ENCODE measurements at places on chromosomes 4 and X.

- DNase-seq: no peak
Measured at GRCh38 chrX:643241-643595, 12.6 kb downstream of the SHOX start.

GRCh38 chr4:143369552-143369951 lies 32.9 kb downstream of the GAB1 start:
- no peak for DNase-seq

- no peak for DNase-seq
Measured at GRCh38 chr4:150368667-150369066, 213.3 kb upstream of the MAB21L2 start.

GRCh38 chrX:20260885-20261284 lies 5.8 kb downstream of the RPS6KA3 start:
- DNase-seq: no peak

- DNase-seq: no peak
Measured at GRCh38 chrX:16559206-16559619, 90.7 kb upstream of the S100G start.

DNA sequence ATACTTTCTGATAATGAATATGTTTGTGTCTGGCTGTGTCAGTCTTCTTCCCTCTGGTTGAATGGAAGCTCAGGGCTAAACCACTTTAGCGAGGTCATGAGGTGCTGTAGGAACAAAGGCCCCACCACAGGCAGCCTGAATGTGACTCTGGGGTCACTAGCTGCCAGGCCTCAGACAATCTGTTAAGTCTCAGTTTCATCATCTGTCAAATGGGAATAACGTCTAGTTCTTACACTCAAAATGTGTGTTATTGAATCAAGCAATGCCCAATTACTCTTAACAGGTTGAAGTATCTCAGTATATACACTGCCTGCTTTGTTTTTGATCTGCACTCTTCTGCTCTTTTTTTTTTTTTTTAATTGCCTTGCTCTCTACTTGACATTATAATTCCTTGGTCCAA lies 148.6 kb downstream of the STK32B start:
- no peak for DNase-seq

DNA sequence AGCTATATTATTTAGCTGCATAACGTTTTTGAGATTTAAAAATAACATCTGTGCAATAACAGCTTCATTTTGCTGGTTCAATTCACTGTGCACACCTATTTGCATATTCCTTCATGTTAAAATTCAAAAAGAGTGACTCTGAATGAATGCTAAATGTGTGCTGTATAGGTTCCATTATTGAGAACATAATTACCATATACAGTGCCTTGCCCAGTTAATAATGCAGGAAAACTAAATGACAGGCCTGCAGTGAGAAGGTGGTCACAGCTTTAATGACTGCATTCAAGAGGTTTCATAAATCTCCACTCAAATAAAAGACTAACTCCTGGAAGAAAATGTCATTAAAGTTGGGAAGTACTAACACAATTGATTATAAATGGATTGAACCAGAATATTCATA lies 1183.2 kb upstream of the ADGRL3 start:
- no peak for DNase-seq

- no peak for DNase-seq
Measured at GRCh38 chrX:37989304-37989703, 17.0 kb upstream of the SYTL5 start.

- no peak for DNase-seq
Measured at GRCh38 chr4:139767168-139767567, 101.5 kb downstream of the MGST2 start.

GRCh38 chr4:25448379-25449109 lies 71.5 kb downstream of the ANAPC4 start:
- DNase-seq: no peak

DNA sequence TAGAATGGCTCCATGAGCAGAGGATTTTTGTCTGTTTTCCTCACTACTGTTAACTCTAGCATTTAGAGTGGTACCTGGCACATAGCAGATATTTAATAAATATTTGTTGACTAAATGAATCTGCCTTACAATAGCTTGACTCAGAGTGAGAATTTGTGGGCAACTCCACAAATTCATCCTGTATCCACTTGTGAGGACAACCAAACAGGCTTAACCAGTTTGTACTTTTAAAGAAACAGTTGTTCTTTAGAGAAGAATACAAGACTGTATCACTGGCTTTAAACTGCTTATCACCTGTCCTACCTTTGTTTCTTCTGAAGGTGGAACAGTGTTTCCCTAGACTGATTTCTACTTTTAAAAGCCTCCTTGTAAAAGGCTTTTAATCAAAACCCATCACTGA lies 141.3 kb upstream of the SH3RF1 start:
- no peak for DNase-seq

- DNase-seq: no peak
Measured at GRCh38 chr4:146004730-146005129, 66.1 kb upstream of the ZNF827 start.

- peak; percentile 44 for DNase-seq
Measured at GRCh38 chrX:48957477-48957826, at the start of gene OTUD5. Gene OTUD5, minus strand, starts transcription at chrX:48957607. Its CDS starts 37 bp downstream, at chrX:48957570.

DNA sequence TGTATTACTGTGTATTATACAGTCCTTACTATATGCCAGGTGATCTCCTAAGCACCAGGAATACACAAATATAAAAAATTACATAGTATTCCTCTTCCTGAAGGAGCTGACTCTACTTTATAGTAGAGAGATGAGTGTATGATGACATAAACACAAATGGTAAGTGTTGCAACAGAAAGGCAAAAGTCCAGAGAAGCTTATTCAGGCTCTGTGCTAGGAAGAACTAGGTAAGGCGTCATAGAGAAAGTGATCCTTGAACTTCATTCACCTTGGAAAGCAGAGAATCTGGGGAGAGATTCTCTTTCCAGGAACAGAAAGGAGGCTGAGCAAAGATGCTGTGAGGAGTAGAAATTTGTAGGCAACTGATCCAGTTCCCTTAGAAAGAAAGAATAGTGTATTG lies 115.0 kb upstream of the KCNIP4 start:
- DNase-seq: no peak

DNA sequence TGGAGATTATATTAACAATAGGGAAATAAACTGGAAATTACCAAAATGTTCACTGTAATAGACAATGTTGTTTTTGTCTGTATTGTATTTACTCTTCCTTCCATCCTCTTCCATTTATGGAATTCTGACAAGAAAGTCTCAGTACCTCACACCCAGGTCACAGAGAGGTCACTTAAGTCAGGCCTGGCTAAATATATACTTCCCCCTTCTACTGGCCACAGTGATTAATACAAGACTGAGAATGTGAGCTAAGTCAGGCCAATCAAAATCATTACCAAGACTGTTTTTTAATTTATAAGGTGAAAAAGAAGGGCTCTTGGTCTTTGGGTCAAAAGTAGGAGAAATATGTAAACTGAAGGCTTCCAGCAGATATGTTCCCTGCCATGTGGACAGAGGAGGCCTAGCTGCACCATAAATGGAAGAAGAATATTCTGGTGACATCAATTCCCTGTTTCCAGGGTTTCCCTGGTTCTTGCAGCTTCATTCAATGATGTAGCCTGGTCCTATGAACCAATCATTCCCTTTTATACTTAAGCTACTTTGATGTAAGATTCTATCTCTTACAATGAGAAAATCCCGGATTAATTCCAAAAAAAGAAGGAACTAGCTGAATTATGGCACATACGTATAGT lies 64.3 kb downstream of the LRBA start:
- no peak for DNase-seq

DNA sequence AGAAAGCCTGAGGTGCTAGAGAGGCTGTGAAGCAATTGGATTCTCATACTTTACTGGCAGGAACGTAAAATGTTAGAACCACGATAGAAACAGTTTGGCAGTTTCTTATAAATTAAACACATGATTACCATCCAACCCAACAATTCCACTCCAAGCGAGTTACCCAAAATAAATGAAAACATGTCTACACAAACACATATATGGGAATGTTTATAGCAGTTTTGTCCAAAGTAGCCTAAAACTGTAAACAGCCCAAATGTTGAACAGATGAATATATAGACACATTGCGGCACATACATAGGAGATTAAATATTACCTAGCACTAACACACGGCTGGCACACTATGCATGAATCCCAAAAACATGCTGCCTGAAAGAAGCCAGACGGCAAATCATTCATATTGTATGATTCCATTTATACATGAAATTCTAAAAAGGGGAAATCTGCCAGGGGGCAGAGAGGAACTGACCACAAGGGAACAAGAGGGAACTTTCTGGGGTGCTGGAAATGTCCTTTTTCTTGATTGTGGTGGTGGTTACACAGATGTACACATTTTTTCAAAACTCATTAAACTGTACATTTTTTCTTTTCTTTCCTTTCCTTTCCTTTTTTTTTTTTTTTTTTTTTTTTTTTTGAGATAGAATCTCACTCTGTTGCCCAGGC lies 50.4 kb upstream of the SLC25A4 start:
- no peak for DNase-seq

- no peak for DNase-seq
Measured at GRCh38 chr4:85842540-85842939, 367.6 kb downstream of the ARHGAP24 start.

DNA sequence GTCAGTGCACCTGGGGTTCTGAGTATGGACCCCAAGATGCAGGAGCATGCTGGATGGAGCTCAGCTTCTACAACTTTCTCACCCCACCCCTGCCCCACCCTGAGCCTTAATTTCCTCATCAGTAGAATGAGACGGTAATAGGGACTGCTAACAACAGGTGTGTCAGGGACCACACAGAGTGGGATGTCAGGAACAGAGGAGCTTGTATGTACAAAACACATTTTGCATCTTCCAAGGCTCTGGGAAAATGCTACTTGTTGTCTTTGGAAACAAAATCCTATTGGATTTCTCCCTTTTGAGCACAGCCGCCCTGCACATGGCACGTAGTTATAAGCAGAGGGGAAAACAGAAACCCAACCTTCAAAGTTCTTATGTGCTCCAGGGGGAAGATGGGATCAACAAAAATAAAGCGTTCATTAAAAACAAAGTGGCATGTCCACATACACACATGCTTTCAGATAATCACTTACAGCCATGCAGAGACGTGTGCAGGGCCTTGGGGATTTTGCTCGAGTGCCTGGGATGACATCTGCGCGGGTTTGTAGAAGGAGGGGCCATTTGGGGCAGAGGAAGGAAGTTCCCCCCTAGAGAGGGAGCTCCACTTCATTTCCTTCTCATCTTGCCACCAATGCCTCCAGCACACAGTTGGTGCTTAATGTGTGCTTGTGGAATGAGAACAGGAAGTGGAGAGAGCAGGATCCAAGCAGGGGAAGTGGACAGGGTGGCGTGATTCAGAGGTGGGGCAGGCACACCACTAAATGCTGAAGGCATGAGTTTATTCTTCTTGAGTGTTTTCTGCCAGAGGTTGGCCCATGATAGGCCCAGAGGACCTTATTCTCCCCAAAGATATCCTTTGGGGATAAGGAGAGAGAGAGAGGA lies 138.9 kb downstream of the SMIM20 start:
- no peak for DNase-seq

Data from stimulated activated CD8-positive, alpha-beta memory T cell treated with anti-CD3 and anti-CD28 coated beads, Interleukin-7, amount 100 ng/mL, for 1 hour (primary cell).